ENCODE measurements at places on chromosomes 3 and 15.

DNA sequence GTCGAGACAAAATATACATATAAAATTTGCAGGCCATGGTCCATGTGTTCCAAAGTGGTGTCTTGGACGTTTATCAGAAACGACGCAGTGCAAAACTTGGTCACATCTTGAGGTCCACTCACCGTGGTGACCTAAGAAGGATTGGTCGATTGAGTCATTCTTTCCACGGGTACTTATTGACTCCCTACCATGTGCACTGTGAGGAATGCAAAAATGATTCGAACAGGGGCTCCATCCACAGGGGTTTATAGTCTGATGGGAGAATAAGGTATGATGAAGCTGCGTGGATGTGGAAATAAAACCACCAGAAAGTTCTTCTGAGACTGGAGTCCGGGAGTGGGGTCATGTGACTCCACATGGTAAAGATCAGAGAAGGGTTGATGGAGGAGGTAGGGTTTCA is 185.2 kb downstream of the ITPR1 start:
- no peaks in the 10 kb centered on the region for H3K36me3 ChIP-seq
- H3K27me3 ChIP-seq: no peaks in the 10 kb centered on the region
- DNase-seq: no peak
- H3K4me1 ChIP-seq: no peaks in the 10 kb centered on the region
- no peak overlapping the region for H3K27ac ChIP-seq

GRCh38 chr3:56915966-56916586 is 114.3 kb upstream of the ARHGEF3 start:
- H3K27me3 ChIP-seq: no peaks in the 10 kb centered on the region
- no peaks in the 10 kb centered on the region for H3K36me3 ChIP-seq
- H3K27ac ChIP-seq: peak overlapping the region; percentile 96
- DNase-seq: peak; percentile 89

DNA sequence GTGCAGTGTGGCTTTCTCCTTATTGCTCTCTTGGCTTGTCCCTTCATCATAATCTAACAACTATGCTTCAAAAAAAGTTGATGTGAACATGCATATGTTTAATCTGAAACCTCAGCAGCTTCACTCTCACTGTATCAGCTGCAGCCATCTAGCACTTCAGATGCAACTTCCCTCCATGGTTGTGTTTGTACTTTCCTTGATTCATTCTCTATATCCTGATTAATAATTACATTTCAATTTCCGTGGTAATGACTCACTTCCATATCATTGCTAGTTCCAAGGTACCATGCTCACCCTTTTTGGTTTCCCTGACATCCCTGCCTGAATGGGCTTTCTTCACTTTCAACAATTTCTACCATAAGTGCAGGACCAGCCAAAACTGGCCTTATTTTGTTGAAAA is 51.2 kb downstream of the MDFIC2 start:
- H3K27me3 ChIP-seq: no peaks in the 10 kb centered on the region
- H3K27ac ChIP-seq: no peak overlapping the region
- DNase-seq: no peak
- no peak overlapping the region for H3K4me3 ChIP-seq
- H3K4me1 ChIP-seq: no peaks in the 10 kb centered on the region

DNA sequence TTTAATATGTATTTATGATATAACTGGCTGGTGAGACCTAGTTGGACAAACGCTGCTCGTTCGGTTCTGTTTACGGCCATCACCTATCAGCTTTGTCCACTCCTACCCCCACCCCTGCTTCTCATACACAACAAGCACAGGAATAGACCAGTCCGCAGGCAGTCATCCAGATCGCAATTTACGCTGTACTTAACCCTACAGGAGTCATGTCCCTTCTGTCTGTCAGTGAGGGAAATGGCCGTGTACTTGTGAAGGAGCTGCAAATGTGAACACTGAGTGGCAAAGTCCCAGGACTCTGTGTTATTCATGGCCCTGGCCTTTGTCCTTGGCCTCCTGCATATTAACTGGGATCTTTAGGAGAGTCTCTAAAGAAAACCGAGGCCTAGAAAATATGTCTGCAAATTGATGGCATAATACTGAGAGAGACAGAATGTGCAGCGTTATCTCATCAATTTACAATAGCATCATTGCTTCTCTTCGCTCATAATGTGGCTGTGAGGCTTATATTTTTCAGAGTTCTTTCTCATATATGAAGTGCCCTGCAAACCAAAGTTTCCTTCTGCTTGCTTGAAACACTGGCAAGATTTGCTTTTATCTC is 7.2 kb upstream of the ABHD10 start:
- no peaks in the 10 kb centered on the region for H3K36me3 ChIP-seq
- no peak overlapping the region for H3K27ac ChIP-seq
- no peak for DNase-seq
- H3K27me3 ChIP-seq: no peaks in the 10 kb centered on the region
- no peak overlapping the region for H3K4me3 ChIP-seq
- H3K4me1 ChIP-seq: peaks cover 27% of the 10 kb centered on the region

DNA sequence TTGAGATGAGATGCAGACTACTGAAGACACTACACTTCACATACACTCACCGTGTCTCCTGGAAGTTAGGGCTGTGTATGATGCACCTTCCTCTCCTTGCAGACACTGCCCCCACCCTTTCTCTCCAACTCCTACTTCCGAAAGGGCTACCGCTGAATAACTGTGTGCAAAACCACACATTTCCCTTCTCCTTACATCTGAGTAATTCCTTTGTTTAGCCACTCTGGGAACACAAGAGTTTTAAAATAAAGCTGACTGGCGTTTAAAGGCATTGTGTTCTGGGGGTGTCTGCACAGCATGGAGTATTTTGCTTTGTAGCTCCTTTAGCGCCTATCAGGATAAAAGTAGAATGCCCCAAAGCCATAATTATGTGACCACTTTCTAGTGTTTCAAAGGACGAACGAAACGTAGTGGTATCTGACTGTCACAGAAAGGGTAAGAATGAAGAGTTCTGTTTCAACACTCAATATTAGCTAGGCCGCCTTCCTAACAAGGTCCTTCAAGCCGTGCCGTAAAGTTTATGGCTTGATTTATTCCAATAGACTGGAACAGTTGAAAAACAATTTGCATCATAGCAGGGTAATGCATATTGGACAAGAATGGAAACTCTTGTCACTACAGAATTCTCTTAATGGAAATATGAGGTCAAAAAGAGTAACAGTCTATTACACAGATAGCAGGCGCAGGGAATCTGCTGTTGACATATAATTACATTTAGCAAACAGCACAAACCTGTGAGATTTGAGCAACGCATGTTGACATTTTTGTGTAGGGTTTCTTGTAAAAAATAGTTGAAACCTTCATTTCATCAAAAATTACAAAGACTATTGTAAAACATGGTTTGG is 619.9 kb downstream of the FOXP1 start:
- peaks cover 82% of the 10 kb centered on the region for H3K36me3 ChIP-seq
- H3K4me3 ChIP-seq: no peak overlapping the region
- H3K27me3 ChIP-seq: no peaks in the 10 kb centered on the region
- no peak overlapping the region for H3K27ac ChIP-seq
- DNase-seq: no peak

GRCh38 chr3:24591661-24592555 is 97.3 kb upstream of the THRB start:
- DNase-seq: no peak
- H3K4me1 ChIP-seq: no peaks in the 10 kb centered on the region
- no peak overlapping the region for H3K27ac ChIP-seq
- H3K27me3 ChIP-seq: no peaks in the 10 kb centered on the region

GRCh38 chr3:157755233-157755632 is 252.0 kb upstream of the VEPH1 start:
- DNase-seq: no peak
- no peak overlapping the region for H3K4me3 ChIP-seq
- no peaks in the 10 kb centered on the region for H3K36me3 ChIP-seq
- H3K4me1 ChIP-seq: no peaks in the 10 kb centered on the region
- no peak overlapping the region for H3K27ac ChIP-seq
- no peaks in the 10 kb centered on the region for H3K27me3 ChIP-seq

DNA sequence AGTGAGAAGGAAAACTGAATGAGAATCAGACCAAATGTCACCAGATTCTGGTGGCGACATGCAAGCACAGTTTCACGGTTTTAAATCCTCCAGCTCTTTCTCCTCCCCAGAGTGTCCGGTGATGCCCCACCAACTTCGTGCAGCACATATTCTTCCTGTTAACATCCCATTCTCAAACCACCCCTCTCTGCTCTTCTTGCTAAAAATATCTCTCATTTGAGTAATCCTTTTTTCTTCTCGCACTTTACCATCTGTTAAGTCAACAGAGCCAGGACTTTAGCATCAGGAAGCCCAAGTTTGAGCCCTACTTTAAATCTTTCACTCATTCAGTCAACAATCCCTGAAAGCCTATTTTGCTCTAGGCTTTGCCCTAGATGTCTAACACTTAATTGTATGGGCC is 68.2 kb upstream of the VGLL4 start:
- no peak overlapping the region for H3K27ac ChIP-seq
- no peak overlapping the region for H3K4me3 ChIP-seq
- H3K27me3 ChIP-seq: no peaks in the 10 kb centered on the region

DNA sequence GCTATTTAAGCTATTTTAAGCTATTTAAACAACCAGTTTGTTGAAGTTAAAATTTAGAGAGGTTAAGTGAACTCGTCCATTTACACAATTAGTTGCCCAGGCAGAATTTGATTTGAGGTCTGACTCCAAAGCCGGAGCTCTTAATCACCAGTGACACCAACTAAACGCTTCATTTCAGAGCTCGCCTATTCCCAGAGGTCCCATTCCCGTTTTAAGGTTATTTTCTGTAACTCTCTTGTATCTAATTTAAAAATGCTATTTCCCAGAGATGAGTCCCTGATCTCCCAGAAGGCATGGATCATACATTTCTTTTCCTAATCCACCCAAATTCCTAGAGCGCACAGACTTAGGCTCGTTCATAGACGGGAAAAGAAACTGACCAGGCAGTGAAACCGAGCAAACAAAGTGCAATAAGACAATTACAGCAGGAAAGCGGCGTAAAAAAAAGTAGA is 904 bp upstream of the MCTP2 start:
- DNase-seq: no peak
- H3K4me1 ChIP-seq: peaks cover 65% of the 10 kb centered on the region
- no peaks in the 10 kb centered on the region for H3K36me3 ChIP-seq
- H3K27me3 ChIP-seq: no peaks in the 10 kb centered on the region
- H3K27ac ChIP-seq: peak overlapping the region; percentile 67

- no peak overlapping the region for H3K4me3 ChIP-seq
- H3K27me3 ChIP-seq: no peaks in the 10 kb centered on the region
- no peak for DNase-seq
- H3K36me3 ChIP-seq: no peaks in the 10 kb centered on the region
- no peak overlapping the region for H3K27ac ChIP-seq
These were observed 309.3 kb downstream of the SV2B start for GRCh38 chr15:91409387-91409786.

- no peak overlapping the region for H3K4me3 ChIP-seq
- no peaks in the 10 kb centered on the region for H3K36me3 ChIP-seq
- H3K4me1 ChIP-seq: peaks cover 26% of the 10 kb centered on the region
- H3K27ac ChIP-seq: no peak overlapping the region
- DNase-seq: no peak
These were observed 41.3 kb upstream of the ETV5 start for GRCh38 chr3:186150041-186150830.

DNA sequence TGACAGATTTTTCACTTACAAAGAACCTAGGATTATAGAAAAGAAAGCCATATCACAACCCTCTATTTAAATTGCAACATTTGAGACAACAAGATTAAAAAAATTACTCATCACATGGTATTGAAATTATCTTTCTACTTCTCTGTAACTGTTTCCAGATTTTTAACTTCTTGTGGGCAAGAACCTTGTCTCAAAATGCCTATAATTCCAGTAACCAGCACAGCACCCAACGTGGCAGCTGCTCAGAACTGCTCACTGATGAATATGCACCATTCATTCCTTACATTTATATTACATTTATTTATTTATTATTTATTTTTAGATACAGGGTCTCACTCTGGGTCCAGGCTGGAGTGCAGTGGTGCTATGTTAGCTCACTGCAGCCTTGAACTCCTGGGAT is 216.1 kb downstream of the THRB start:
- H3K27ac ChIP-seq: no peak overlapping the region
- H3K4me3 ChIP-seq: no peak overlapping the region
- no peaks in the 10 kb centered on the region for H3K27me3 ChIP-seq
- H3K36me3 ChIP-seq: no peaks in the 10 kb centered on the region
- no peaks in the 10 kb centered on the region for H3K4me1 ChIP-seq

- H3K4me3 ChIP-seq: no peak overlapping the region
- peaks cover 6% of the 10 kb centered on the region for H3K4me1 ChIP-seq
- H3K27ac ChIP-seq: no peak overlapping the region
- H3K36me3 ChIP-seq: no peaks in the 10 kb centered on the region
- H3K27me3 ChIP-seq: no peaks in the 10 kb centered on the region
These were observed 17.1 kb downstream of the LIMD1 start for GRCh38 chr3:45611628-45612081.

DNA sequence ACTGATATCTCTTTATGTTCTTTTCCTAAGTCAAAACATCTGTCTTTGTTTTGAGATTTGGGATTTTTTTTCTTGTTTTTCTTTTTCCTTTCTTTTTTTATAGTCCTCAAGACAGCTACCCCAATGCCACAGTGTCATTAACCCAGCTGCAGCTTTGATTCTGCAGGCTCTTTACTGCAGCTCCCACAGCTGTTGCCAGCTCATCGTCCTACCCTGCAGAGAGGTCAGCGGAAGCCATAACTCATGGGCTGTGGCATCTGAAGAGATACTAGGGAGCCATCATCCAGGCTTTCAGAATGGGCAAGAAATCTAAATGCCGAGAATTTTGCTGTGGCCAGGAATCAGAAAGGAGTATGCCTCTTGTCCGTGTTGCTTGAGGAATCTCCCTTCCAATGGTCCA is 44.3 kb upstream of the SLC24A5 start:
- H3K4me3 ChIP-seq: no peak overlapping the region
- DNase-seq: no peak
- no peaks in the 10 kb centered on the region for H3K27me3 ChIP-seq
- no peaks in the 10 kb centered on the region for H3K4me1 ChIP-seq
- no peak overlapping the region for H3K27ac ChIP-seq

DNA sequence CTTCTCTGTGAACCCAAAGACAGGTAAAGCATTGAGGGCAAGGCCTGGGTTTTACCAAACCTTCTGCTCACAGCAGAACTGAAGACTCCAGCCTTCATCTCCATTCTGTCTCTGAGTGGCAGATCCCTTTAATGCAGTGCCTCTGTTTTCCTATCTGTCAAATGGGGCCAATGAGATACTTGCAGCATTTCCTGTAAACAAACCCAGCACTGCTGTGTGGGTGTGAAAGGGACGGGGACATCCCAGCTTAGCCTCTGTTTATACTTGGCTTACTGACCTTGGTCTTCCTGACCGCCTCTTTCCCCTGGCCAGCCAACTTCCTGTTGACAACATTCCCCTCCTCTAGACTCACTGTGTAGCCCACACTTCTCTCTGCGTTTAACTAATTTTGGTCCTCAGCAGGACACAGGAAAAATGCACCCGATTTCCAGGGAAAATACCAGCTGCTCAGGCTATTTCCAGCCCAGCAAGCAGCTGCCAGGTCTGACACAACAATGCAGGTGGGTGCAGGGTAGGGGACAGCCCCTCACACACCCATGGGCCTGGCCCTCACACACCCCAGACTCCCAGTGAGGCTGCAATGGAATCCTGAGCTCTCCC is 105.9 kb upstream of the HERC1 start:
- H3K27ac ChIP-seq: no peak overlapping the region
- no peak for DNase-seq
- H3K27me3 ChIP-seq: no peaks in the 10 kb centered on the region
- H3K4me3 ChIP-seq: no peak overlapping the region

- no peaks in the 10 kb centered on the region for H3K4me1 ChIP-seq
- no peak overlapping the region for H3K4me3 ChIP-seq
- no peak for DNase-seq
- H3K27me3 ChIP-seq: no peaks in the 10 kb centered on the region
- peaks cover 72% of the 10 kb centered on the region for H3K36me3 ChIP-seq
- H3K27ac ChIP-seq: no peak overlapping the region
These were observed 35.7 kb downstream of the SACM1L start for GRCh38 chr3:45724911-45725310.

Data from Karpas-422 (cell line).